ENCODE measurements at places on chromosomes 16 and 17. TPM values are rescaled to one million over a fixed set of nuclear protein-coding genes. Genes with fewer than 3 reads are reported as not detected.

- H3K27me3 ChIP-seq = no peaks in the 10 kb centered on the region
- H3K4me1 ChIP-seq = no peaks in the 10 kb centered on the region
- no peak overlapping the region for H3K27ac ChIP-seq
- DNase-seq = peak; percentile 40
These were observed 31.5 kb downstream of the QPRT start for GRCh38 chr16:29710227-29711219.

DNA sequence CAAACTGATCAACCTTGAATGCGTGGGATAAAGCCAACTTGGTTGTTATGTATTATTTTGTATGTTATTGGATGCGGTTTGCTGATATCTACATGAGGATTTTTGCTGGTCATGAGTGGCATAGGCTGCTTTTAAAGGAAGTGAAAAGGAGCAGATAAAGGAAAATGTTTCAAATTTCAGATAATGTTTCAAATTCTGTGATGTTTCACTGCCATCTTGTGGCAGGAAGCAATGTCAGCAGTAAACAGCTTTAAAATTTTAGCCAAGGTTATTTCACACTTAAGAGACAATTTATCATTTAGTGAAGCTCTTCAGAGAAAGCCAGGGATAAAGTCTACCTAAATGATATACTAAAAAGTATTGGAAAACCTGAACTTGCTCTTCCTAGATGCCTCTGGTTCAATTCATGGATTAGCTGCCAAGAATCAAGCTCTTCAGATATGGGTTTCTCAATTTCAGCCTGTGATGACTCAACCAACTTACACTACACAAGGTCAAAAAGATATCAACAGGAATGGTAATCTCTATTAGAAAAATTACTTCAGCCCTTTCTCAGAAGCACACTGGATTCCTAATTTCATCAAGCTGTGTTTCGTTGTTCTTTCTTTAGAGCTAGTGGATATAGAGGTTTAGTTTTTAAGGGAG is 136.0 kb upstream of the C17orf78 start:
- peak; percentile 40 for DNase-seq
- H3K27ac ChIP-seq = no peak overlapping the region
- H3K27me3 ChIP-seq = no peaks in the 10 kb centered on the region
- no peak overlapping the region for H3K4me3 ChIP-seq
- H3K4me1 ChIP-seq = peaks cover 17% of the 10 kb centered on the region

- H3K27ac ChIP-seq = no peak overlapping the region
- no peak overlapping the region for H3K4me3 ChIP-seq
- H3K27me3 ChIP-seq = no peaks in the 10 kb centered on the region
- peaks cover under 1% of the 10 kb centered on the region for H3K4me1 ChIP-seq
- no peak for DNase-seq
These were observed 4.4 kb upstream of the MED9 start for GRCh38 chr17:17472333-17472920.

DNA sequence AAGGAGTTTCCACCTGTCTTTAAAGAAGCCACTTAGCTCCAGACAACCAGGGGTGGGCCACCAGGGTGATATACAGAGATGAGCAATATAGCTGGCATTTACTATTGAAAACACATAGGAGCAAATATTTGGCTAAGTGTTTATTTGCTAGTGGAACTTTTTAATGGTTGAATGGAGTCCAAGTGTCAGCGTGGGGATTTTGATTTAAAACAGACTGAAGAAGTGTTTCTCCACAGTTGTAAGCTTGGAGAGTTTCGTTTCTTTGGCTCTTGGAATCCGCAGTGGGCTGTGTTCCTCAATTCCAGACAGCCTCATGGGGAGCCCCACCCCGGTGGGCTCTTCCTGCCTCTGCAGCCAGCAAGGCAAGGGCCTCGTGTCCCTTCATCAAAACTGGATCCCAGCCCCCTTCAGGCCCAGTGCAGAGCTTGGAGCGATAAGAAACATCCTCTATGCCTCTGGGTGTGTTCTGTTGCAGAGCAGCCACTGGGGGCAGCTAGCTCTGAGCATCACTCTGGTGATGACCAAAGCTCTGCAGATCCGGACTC is 36.1 kb downstream of the NOG start:
- H3K36me3 ChIP-seq = no peaks in the 10 kb centered on the region
- H3K27me3 ChIP-seq = no peaks in the 10 kb centered on the region
- no peak for DNase-seq
- H3K4me1 ChIP-seq = no peaks in the 10 kb centered on the region
- H3K4me3 ChIP-seq = no peak overlapping the region
- no peak overlapping the region for H3K27ac ChIP-seq

Gene P2RX5
- 1.8 TPM for total RNA-seq

GRCh38 chr16:66426112-66427035 is 721 bp upstream of the BEAN1 start:
- peaks cover 29% of the 10 kb centered on the region for H3K27me3 ChIP-seq
- H3K4me3 ChIP-seq = no peak overlapping the region
- H3K4me1 ChIP-seq = peaks cover 7% of the 10 kb centered on the region
- no peaks in the 10 kb centered on the region for H3K36me3 ChIP-seq
- DNase-seq = peak; percentile 22

- H3K4me1 ChIP-seq = peaks cover 15% of the 10 kb centered on the region
- H3K4me3 ChIP-seq = no peak overlapping the region
- DNase-seq = no peak
- H3K36me3 ChIP-seq = no peaks in the 10 kb centered on the region
- H3K27me3 ChIP-seq = no peaks in the 10 kb centered on the region
- no peak overlapping the region for H3K27ac ChIP-seq
These were observed 94.5 kb downstream of the ZDHHC7 start for GRCh38 chr16:84916850-84917249.

DNA sequence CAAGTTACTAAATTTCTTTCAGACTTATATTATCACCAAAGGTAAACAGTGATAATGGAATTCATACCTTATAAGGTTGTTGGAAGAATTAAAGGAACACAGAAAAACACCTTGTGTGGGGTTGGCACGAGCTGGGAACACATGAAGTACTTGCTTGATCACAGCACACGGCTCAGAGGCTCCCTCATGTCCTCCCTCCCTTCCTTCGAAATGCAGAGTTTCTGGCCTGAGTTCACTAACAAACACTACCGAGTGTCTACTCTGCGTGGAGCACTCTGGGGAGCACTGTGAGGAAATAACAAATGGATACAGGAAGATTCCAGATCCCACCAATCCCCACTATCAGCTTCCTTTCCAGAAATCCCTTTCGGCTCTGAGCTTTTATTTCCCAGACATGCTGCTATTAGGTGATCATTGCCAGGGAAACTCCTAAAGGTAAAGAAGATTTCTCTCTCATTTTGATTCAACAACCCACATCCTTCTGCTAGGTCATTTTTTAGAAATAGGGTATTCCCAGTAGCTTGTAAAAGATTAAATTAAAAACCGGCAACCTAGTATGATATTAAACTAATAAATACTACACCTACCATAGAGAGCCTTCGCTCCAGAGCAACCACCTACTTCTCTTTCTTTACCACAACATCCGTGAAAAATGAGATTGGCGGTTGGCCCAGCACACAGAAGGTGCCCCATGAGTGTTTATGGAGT is 6.1 kb upstream of the HNF1B start:
- H3K27me3 ChIP-seq = peaks cover 22% of the 10 kb centered on the region
- H3K4me3 ChIP-seq = no peak overlapping the region
- H3K36me3 ChIP-seq = no peaks in the 10 kb centered on the region

GRCh38 chr17:35560703-35561102 is at the start of gene SLFN14:
Gene SLFN14 (minus strand): TSS chr17:35560819. CDS start chr17:35558062, 2,757 bp downstream.
- H3K36me3 ChIP-seq = no peaks in the 10 kb centered on the region
- H3K4me3 ChIP-seq = no peak within 1 kb of the TSS
- peaks cover 5% of the 10 kb centered on the region for H3K27me3 ChIP-seq
- H3K27ac ChIP-seq = no peak within 1 kb of the TSS
- no peaks in the 10 kb centered on the region for H3K4me1 ChIP-seq
- DNase-seq = no peak

Data from adrenal gland (tissue), 19 donors.